ENCODE measurements at places on chromosomes 4 and X.

- DNase-seq, result no peak
These were observed 279.8 kb downstream of the DHRSX start for GRCh38 chrX:2220829-2221567.

DNA sequence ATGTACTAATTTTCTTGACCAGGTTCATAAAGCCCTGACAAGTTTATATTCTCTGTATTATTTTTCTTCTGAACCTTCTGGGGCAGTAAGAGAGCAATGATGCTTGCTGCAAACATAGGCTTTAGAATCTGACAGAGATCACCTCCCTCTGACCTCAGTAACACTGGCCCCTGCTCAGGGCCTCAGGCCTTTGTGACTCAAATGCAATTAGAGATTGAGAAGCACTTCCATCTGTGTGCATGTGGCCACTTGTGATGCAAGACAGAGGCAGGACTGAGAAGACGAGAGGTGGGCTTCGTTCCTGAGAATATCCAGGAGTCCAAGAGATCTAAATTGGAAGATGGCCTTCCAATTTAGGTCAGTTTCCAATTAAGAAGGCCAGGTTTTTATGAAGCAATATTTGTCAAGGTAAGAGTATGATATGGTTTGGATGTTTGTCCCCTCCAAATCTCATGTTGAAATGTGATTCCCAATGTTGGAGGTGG, 82.8 kb upstream of the VEGFC start:
- peak; percentile 18 for DNase-seq

DNA sequence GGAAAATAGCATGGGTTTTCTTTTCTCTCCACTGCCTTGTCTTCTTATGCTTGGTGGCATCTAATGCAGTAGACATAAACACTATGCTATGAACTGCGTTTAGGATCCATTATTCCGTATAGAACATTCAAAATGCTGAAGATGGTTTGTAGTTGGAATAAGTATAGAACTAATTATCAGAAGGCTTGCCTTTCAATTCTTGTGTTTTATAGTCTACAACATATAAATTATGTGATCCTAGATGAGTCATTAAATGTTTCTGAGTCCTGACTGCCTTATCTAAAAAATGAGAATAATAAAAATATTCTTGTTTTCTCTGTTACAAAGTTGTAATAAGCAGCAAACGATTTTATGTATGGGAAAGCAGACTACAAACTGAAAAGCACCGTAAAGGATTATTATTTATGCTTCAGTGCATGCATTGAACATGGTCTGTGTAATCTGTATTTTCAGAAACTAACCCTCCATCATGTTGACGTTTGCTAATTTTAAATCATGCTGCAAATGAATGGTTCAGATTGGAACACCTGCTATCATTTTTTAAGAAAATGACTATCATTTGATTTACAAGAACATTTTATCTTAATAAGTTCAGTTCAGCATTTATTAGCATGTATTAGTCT, 335.9 kb upstream of the AADAT start:
- DNase-seq, result no peak

GRCh38 chr4:7424553-7425111, 10.1 kb downstream of the PSAPL1 start:
- DNase-seq, result no peak

DNA sequence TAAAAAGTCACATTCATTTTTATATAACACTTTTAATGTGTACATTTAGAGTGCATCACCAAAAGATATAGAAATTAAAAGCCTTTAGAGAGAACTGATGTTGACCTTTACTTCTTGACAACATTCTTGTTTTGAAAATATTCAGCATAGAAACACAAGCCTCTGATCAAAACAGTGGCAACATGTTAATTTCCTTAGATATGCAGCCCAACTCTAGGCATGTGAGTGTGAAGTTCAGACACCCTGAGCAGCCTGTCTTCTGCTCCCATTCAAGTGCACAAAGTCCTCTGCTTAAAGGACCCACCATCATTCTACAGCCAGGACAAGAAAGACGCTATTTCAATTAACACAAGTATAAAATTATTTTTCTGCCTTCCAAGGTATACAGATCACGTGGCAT, 60.0 kb downstream of the PPP3CA start:
- no peak for DNase-seq

DNA sequence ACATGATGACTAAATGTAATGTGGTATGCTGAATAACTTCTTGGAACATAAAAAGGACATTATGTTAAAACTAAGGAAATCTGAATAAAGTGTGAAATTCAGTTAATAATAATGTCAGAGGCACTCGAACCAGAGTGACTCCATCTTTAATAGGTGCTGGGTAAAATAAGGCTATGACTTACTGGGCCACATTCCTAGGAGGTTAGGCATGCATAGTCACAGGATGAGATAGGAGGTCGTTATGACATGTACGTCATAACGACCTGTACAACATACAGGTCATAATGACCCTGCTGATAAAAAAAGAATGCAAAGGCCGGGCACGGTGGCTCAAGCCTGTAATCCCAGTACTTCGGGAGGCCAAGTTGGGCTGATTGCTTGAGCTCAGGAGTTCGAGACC, 28.9 kb upstream of the OPHN1 start:
- DNase-seq, result peak; percentile 61

GRCh38 chr4:76634220-76634619, 199.2 kb downstream of the SHROOM3 start:
- DNase-seq, result peak; percentile 87

- DNase-seq, result no peak
These were observed 33.7 kb upstream of the WDR17 start for GRCh38 chr4:176031922-176032321.

DNA sequence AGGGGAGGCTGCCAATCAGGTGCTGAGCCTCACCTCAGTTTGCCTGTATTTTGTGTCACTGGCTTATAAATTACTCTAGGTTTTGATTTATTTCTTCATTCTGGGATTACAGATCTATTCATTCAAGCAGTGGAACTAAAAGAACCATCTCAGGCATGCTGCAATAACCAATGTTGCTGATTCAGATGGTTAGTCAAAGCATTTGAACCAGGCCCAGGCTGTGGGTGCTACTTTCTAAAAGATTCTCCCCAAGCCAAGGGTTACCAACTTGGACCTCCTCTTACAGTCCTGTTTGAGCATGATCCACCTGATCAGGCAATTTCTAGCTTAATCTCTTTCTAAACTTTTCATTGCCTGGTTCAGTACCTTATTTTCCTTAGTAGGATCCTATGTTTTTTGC, 67.2 kb downstream of the TMEM131L start:
- no peak for DNase-seq

GRCh38 chrX:19863212-19863856, 24.1 kb downstream of the SH3KBP1 start:
- no peak for DNase-seq

- DNase-seq, result no peak
These were observed 83.6 kb downstream of the GAB1 start for GRCh38 chr4:143420227-143420626.

DNA sequence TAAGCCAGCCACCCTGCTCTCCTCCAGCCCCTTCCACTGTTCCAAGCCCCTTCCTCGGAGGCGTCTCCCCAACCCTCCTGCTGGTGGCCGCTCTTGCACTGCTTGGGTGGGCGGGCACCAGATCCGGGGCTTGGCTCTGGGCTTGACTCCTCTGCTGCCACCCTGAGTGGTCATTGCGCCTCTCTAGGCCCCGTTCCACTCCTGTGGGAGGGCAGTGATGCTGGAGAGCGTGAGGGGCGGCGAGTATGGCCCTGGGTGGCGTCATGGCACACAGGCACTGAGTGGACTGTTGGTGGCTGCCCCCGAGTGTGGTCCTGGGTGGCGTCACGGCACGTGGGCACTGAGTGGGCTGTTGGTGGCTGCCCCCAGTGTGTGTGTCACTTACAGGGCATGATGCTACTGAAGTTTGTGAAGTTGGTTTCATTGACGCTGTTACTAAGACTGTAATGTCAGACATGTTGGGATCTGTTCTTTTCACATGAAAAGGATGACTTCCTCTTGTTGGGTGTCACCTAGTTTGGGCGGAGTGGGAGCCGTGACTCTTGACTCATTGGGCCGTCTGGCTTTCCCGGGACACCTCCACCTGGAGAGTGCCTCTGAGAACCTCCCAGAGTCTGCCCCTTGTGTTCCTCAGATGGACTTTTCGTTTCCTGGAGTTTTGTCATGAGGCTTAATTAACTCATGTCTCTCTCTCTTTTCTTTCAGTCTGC, 55.9 kb upstream of the HGFAC start:
- no peak for DNase-seq

GRCh38 chr4:5471206-5471605, 237.2 kb downstream of the EVC2 start:
- DNase-seq, result no peak

Measured in fibroblast of skin of right biceps (primary cell).